ENCODE measurements at places on chromosomes 12 and 14.

DNA sequence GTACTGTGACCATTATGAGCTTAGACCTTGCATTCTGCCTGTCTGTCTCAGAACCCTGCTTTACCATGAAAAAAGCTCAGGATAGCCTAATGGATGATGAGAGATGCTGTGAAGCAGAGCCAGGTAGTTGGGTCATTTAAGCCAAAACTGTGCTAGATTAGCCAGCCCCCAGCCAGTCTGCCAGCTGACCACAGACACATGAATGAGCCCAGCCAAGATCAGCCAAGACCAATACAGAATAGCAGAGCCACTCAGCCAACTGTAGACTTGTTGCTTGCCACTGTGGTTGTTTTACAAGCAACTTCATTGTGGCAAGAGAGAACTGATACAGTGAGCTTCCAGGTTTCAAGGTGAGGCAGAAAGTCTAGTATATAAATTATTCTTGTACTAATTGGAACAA lies 12.8 kb upstream of the UTP20 start:
- no peak for DNase-seq

DNA sequence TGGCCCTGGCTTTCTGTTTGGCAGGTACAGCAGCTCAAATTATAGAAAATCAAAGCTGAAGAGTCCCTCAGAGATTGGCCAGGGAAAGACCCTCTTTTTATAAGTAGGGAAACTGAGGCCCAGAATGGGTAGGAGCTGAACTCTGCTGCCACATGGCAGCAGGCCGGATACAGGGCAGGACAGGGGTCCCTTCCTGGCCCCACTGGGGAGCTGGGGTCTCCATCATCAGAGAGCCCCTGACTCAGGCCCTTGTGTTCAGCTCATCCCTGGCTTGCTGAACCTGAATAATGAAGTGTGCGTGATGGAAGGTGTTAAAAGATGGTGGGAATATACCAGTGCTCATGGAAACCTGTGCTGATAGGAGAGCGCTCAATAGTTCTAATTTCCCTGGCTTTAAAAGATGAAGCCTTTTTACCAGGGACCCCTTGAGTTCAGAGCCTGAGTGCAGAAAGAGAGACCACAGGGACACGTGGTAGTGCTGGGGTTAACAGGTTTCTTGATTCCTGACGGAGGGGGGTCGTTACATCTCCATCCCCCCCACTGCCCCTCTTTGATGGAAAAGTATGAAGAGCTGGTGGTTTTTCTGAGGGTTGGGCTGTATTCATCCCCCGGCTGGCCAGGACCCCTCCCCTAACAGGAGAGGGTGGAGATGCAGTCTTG lies 4.4 kb downstream of the DLK1 start:
- DNase-seq, result no peak

DNA sequence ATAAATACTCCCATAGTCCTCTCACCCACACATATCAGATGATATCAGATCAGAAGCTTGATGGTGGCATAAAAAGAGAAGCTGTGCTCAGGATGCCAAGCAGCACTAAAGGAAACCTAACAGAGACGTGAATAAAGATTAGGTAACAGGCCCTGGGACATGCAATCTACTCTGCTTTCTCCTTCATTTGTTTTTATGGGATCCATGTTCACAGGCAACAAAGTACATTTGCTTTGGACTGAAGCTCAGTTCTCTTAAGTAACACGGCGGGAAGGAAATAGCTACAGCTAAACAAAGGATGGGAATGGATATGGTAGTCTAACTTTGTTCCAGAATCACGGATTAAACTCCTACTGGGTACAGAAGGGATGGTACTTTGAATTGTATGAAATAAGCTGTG lies 119.5 kb downstream of the TTC7B start:
- no peak for DNase-seq

- no peak for DNase-seq
Observed at GRCh38 chr12:71556875-71557274, 106.8 kb downstream of the ZFC3H1 start.

DNA sequence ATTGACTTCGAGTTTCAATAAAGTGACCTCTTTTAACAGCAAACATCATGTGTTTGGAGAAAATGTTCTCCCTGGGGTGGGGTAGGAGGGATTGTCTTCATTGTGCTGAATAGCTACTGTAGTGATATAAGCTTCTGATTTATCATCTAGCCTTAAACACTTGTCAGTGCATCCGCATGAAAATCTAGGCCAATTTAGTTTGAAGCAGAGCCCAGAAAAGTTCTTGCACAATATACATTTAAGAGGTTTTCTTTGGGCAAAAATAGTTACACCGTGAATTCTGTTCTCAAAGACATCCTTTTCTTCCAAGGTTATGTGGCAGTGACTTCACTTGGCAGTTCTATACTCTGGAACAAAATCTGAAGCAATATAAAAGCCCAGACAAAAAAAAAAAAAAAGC lies 136.0 kb upstream of the IFNG-AS1 start:
- no peak for DNase-seq

DNA sequence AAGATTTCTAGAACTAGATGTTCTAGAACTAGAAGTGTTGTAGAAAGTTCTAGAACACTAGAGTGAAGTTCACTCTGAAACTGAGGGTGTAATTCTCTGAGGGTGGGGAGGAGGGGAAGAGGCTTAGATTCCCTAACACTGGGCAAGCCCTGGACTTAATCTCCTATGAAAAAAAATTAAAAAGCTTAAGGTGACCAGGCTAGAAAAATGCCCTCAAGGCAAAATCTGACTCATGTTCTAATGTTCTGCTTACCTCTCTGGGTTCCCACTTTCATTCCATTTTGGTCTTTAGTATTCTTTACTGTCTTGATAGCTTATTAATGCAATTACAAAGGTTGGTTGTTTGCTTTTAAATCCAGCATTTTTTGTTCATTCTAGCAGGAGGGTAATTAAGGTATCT lies 101.5 kb downstream of the KICS2 start:
- no peak for DNase-seq

GRCh38 chr12:94593822-94594442 lies 56.4 kb downstream of the TMCC3 start:
- DNase-seq, result no peak

- DNase-seq, result no peak
Observed at GRCh38 chr12:27703720-27704452, 6.7 kb upstream of the MRPS35 start.

- no peak for DNase-seq
Observed at GRCh38 chr12:24821691-24822090, 127.2 kb downstream of the BCAT1 start.

- no peak for DNase-seq
Observed at GRCh38 chr12:115072712-115073111, 388.7 kb upstream of the TBX3 start.

DNA sequence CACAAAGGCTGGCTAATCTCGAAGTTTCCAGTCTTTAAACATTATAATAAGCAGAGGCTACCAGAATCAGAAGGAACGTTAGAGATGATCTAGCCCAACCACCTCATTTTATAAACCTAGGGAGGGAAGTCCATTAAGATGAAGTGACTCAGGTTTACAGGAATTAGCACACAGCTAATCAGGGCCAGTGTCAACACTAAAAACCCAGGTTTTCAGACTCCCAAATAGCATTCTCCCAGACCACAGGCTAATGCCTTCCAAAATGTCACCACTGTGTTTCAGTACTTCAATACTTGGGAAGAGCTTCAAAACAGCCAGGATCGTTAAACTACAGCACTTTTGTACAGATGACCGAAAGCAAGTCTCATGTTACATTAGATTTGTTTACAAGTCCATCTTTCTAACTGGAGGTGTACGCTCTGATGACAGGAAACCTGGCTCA lies 89.2 kb downstream of the FOXN3 start:
- DNase-seq, result no peak

DNA sequence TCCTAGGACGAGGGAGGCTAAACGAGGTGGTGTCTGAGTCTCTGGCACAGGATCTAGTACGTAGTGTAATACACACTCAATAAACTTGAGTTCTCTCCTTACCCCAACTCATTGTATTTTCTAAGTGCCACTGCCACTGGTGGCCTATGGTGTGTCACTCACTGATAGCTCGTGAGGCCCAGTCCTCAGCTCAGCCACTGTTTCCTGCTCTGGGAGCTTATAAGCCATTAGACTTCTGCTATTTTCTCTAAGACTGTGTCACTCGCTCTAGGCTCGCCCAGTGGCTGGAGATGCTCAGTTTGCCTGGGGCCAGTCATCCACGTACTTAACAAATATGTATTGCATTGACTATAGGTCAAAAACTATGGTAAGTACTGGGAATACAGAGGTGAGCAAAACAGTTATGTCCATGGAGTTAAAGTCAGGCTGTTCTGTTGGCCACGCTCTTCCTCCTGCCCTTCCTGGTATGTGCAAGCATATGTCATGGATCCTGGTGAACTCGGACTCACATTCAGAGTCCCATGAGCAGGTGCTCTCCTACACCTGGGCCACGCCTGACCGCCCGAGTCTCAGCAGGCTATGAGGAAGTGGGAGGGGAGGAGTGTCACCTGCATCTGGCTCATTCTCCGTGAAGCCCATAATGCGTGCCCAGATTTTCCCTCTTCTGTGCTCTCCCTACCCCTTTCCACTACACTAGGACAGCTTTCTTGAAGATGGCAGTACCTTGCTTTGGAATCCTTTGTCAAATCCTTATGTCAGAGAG lies 41.6 kb downstream of the DEGS2 start:
- DNase-seq, result no peak

DNA sequence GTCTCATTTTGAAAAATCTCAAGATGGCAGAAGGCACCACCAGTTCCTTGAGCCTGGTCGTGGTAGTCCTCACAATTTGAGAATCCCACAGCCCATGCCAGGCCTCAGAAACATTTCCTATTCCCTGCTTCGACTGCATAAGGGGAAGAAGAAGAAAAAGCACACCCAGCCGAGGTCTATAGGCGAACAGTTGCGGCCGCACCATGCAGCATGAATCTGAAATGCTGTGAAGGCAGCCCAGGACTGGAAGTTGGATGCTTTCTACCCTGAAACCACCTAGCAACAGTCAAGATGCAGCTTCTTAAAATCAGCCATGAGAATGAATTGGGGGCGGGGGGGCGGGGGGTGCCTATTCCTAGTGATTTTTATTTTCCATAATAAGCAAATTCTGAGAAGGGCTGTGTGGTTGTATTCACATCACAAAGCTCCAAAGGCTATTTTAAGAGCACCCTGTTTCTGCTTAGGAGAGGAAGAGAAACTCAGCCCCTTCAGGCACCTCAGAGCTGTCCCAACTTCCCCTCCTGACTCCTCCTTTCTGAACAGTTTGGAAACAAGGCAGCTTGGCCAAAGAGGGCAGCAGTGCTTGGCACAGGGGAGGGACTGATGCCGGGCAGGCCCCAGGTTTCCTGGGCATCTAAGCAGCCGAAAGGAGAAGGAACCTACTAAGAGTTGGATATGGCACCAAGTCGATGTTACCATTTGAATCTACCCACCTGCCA lies 172.5 kb upstream of the FOXN3 start:
- peak; percentile 53 for DNase-seq

- DNase-seq, result no peak
Observed at GRCh38 chr14:56659378-56659777, 79.8 kb downstream of the TMEM260 start.

- DNase-seq, result peak; percentile 12
Observed at GRCh38 chr14:36070031-36070719, 106.3 kb downstream of the PTCSC3 start.
